ENCODE measurements at places on chromosomes 7 and 10.

DNA sequence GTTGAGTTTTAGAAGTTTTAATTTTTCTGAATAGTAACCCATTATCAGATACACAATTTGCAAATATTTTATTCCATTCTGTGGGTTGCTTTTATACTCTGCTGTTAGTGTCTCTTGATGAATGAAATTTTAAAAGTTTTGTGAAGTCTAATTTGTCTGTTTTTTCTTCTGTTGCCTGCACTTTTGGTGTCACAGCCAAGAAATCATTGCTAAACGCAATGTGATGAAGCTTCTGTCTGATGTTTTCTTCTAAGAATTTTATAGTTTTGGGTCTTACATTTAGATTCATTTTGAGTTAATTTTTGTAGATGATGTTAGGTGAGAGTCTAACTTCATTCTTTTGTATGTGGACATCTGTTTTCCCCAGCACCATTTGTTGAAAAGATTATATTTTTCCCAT, 330.0 kb upstream of the FOXK1 start:
- DNase-seq: no peak

GRCh38 chr7:127588697-127589482, 679 bp downstream of the ARF5 start:
- peak; percentile 21 for DNase-seq

- no peak for DNase-seq
These were observed 900 bp downstream of the CDHR1 start for GRCh38 chr10:84195044-84195830.

DNA sequence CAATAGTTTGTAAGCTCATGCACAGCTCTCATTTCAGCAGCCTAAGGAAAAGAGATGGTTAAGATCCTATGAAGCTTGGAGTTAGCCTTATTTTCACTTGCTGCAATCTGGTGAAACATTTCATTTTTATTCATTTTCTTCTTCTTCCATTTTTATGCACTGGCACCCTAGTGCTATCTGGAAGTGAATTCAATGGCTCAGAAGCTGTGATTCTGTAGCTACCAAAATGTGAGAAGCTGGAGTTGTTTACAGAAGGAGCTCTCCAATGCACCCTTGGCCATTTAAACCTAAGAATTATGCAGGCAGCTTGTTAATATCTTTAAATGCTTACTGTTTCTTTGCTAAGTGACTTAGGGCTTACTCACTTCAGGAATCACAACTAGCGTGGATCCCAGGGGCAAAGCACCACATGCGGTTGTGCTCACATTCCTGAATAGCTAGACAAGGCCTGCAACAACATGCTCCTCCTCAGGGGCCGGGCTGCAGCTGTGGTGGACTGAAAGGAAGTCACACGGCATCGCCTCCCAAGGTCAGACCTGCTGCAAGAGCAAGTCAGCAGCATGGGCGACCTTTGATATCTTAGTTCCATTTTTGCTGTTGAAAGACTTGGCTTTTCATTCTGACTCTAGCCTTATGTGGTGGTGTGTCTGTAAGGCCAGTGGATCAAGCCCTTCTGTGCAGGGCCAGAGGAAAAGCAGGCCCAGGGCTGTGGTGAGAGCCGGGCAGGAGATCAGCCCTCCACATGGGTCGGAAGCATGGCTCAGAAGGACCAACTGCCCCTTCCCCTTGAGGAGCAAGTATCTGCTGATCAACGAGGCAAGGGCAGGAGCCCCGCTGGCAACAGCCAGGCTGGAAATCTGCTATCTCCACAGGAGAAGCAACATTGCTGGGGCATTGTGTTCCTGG, 91.9 kb upstream of the MBL2 start:
- DNase-seq: no peak

DNA sequence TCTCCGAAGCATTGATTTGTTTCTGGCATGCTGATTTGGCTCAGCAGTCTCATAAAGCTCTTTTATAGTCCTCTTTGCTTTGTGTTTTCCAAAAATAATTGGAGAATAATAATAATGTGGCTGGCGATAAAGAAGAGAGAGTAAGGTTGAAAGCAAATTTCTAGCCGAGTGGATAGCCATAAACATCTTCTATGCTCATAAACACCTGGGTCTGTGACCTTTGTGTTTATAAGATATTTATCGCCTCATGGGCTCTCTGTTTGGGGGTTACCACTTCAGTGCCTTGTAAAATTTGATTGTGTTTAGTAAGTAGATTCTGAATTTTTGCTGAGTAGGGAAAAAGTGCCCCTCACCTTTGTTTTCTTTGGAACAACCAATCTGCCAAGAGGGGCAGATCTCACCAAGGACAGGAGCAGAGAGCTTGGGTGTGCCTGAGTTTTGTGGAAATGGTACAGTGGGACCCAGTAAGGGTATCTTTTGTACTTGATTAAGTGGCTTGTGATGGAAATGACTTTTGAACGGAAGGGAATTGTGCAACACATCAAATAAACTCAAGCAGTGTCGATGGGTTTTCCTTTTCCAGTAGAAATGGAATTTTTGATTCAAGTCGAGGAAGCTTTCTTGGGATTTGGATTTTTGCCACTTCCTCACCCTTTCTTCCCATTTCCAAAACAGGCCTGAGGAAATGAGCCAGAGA, 220.5 kb downstream of the AUTS2 start:
- DNase-seq: no peak

GRCh38 chr10:3978761-3979160, 193.8 kb upstream of the KLF6 start:
- no peak for DNase-seq

DNA sequence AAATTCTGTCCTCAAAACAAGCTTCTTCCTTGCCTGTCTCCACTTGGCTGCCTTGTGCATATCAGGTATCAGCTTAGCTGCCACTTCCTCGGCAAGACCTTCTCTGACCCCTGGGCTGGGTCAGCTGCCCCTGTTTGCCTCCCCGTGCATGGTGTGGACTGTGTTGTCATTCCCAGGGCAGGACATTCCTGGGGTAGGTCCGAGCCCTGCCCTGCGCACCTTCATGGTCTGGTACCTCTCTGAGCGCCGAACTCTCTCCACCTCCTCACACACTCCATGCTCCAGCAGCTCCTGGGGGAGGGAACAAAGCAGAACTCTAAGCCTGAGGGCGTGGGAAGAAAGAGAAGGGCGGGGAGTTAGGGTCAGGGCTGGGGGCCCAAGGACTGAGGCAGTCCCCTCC, 3.8 kb downstream of the POLM start:
- no peak for DNase-seq

DNA sequence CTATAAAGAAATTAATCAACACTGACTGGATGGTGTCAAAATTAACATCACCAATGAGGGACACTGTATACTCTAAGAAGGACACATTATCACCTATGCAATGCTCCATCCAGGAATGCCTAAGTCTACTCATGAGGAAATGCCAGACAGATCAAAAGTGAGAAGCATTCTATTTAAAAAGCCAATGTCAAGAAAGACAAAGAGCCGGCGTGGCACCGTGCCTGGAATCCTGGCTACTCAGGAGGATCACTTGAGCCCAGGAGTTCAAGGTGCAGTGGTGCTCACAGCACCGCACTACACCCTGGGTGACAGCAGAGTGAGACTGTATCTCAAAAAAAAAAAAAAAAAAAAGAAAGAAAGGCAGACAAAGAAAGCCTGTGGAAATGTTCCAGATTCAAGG, 45.5 kb upstream of the ANAPC16 start:
- DNase-seq: no peak

GRCh38 chr10:80077869-80078447, 507 bp upstream of the TMEM254 start:
- DNase-seq: no peak

- peak; percentile 51 for DNase-seq
These were observed 259.6 kb upstream of the PPP2R2D start for GRCh38 chr10:131641231-131641630.

- DNase-seq: no peak
These were observed 40.9 kb upstream of the ELAPOR2 start for GRCh38 chr7:87100326-87100725.

- DNase-seq: no peak
These were observed 566.9 kb downstream of the PTPRN2 start for GRCh38 chr7:158020706-158021095.

- no peak for DNase-seq
These were observed 206.1 kb downstream of the CHRM2 start for GRCh38 chr7:137074391-137075030.

DNA sequence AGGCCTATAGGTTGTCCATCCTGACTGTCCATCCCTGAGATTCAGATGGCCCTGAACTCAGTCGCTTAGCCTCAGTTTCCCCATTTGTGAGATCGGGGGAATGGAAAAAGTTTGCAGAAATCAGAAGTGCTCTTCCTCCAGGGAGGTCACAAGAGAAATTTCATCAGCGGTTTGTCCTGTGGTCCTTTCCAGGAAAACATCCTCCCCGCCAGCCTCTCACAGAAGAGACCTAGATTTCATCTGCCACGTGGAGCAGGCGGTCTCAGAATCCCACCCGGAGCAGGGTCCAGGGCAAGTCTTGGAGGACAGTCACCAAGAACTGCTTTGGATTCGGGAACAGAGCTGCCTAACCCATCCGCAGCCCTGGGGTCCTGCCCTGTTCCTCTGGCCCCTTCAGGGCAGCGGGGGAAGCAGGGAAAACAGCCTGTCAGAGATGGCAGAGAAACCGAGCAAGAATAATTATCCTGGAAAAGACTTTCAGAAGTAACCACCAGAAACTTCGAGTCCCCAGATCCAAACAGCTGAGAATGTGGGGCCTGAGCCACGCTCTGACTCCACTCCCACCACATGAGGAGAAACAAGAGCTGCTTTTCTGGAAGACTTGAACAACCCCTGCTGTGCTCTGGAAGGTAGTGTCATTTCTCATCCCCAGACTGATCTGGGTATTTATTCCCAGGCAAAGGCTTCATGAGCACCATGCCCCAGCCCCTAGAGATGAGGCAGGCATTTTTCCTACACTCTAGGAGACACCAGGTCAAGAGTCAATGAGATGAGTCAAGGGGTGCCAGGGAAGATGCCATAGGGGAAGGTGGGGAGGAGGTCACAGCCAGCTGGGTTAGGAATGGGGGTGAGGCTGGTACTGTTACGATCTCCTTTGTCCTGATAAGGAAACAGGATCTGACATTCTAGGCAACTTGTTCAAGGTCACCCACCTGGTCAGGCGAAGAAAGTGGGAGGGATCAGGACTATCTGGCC, 1.1 kb upstream of the TNS3 start:
- DNase-seq: no peak

DNA sequence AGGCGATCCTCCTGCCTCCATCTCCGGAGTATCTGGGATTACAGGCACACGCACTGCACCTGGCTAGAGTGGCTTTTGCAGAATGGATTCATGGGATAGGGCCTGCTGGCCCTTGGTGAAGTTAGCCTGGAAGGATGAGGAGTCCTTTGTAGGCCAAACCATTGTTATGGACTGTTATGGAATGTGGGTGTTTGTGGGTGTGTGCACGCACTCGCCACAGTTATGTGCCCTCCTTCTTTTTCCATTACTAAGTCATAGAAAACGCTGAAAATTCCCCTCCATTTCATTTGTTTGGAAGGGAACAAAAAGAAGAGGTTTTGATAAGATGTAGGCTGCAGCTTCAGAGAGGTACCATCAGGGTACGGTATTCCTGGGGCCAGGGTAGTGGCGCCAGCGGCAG, 15.0 kb downstream of the ZNF862 start:
- no peak for DNase-seq

DNA sequence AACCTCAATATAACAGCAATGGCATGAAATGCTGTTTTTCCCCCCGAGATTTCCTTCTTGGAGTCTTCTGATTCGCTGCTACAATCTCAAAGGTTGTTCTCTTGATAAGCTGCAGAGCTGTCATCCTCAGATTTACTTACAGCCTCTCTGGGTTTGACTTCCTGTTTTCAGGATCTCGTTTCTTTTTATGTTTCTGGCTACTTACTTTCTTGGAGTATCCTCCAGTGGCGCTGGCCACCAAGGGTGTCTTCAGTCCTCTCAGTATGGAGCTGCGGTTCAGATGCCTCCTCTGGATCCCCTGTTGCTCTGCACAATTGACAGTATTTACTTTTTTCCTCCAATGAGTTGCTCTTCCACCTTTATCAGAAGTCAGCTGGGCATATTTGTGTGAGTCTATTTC, 152.0 kb upstream of the TMEM72 start:
- no peak for DNase-seq
